Hippocampal formation (tissue), 2 donors: ENCODE measurements at places on chromosomes 1 and 21.

DNA sequence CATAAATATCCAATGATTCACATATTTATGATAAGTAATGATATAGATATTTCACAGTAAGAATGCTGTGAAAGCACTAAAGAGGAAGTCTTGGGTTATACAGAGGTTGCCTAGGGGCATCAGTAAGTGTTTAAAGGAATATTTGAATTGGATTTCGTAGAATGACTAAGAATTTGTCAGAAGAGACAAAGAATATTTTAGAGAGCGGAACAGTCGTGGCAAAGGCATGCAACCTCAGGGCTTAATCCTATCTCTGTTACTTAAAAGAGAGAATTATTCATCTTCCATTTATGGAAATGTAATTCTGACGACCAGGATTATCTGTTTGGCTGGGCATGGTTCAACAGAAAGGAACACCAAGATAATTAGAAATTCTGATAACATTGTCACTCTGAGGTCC lies 171.9 kb upstream of the NR5A2 start:
- no peak for DNase-seq

GRCh38 chr1:9657521-9658032 lies 6.0 kb downstream of the PIK3CD start:
- no peak for DNase-seq

DNA sequence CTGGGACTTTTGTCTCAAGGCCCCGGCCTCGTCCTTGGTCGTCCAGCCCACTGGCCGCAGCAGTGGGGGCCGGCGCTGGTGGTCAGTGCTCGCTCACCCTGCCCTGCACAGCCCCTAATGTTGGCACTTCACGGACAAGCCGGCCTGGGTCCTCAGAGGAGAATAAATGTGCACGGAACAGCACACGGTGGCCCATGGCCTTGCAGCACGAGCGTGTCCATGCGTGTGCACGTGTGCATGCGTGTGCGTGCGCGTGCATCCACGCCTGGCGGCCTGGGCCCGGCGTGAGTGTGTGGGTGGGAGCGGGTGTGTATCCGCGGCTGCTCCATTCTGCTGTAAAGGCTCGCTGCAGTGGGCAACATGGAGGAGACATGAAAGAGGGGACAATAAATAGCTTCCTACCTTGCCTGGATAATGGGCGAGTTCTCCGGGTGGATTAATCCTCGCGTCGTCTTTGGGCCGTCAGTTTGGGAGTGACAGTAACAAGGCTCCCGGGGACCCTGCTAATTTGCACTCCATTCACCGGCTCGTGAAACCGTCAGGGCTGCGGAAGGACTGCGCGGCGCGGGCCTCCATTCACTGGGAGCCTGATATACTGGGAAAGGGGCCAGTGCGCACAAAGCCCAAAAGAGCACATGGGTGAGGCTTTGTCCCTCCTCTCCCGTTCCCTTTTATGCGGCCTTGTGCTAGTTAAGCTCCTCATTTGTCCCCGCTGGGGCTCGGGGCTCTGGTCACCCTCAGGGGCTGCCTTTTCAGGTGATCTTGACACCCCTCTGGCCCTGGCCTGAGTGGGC lies 142.8 kb downstream of the PRDM16 start:
- DNase-seq: no peak

GRCh38 chr1:169601096-169601881 lies 15.0 kb upstream of the F5 start:
- no peak for DNase-seq

DNA sequence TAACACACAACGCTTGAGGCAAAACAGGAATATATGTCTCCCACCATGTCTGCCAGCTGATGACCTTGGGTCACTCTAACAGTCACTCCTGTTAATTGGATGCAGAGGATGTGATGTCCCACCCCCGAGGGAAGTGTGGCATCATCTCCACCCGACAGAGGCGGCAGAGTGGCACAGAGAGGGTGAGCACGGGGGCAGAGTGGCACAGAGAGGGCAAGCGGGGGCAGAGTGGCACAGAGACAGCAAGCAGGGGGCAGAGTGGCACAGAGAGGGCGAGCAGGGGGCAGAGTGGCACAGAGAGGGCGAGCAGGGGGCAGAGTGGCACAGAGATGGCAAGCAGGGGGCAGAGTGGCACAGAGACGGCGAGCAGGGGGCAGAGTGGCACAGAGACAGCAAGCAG lies 44.3 kb downstream of the DISP3 start:
- no peak for DNase-seq

GRCh38 chr21:42387164-42387563 lies 8.7 kb downstream of the TMPRSS3 start:
- no peak for DNase-seq

DNA sequence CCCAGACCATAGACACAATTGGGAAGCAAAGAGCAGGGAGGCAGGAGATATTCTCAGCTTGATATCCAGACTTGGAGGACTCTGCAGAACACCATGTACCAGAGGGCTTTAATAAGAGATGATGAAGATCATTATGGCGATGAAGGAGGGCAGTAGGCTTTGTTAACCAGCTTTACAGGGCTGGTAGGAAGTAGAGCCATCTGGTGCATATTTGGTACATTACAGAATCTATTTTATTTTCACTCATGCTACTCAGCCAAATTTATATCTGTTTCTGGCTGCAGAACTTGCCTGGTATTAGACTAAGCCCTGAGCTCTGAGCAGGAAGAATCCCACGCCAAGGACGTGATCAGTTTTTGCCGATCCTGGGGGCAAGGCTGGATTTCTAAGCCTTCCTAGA lies 61.8 kb upstream of the SYT6 start:
- DNase-seq: no peak

- DNase-seq: no peak
These were observed at the start of gene CD101 for GRCh38 chr1:117001254-117001927. Gene CD101, plus strand, starts transcription at chr1:117001760. Its CDS starts 58 bp downstream, at chr1:117001818.

GRCh38 chr1:44723064-44723463 lies 7.9 kb downstream of the RNU5D-1 start:
- no peak for DNase-seq

GRCh38 chr1:3105167-3105863 lies 36.3 kb downstream of the PRDM16 start:
- no peak for DNase-seq
